ENCODE measurements at places on chromosomes 3 and 15.

GRCh38 chr3:197485143-197485542 lies 70.6 kb downstream of the BDH1 start:
- no peak for DNase-seq

- DNase-seq = no peak
Measured at GRCh38 chr3:101842935-101843330, 6.4 kb upstream of the NFKBIZ start.

DNA sequence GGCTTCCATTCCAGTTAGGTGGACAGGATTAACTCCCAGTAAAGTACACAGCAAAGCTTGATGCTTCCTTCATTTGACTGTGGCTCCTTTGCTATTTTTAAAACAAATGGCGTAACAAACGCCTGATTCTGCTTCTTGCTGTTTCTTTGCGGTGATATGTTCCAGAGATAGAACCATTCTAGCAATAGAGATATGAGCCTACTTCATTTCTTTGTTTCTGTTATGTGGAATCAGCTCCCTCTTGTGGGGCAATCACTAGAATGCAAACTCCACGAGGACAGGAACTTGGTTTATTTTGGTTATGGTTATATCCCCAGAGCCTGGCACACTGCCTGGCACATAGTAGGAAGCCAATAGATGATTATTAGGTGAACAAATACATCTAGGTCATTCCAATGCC lies 122.6 kb upstream of the SLC6A11 start:
- no peak for DNase-seq

GRCh38 chr3:60932643-60933042 lies 318.6 kb downstream of the FHIT start:
- DNase-seq = no peak

- no peak for DNase-seq
Measured at GRCh38 chr3:15606434-15606891, 4.9 kb downstream of the BTD start.

GRCh38 chr3:68424796-68425460 lies 507.4 kb downstream of the TAFA4 start:
- no peak for DNase-seq

DNA sequence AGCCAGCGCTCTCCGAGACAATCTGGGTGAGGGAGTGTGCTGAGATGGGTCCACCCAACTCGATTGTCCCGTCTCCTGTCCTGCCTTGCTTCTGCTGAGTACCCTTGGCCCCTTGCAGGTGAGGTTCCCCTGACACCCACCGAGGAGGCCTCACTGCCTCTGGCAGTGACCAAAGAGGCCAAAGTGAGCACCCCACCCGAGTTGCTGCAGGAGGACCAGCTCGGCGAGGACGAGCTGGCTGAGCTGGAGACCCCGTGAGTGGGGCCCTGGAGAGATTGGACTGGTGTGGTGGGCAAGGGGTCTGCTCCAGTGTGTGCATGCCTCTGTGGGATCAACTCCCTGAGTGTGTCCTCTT lies 23.6 kb downstream of the NBEAL2 start:
- no peak for DNase-seq

DNA sequence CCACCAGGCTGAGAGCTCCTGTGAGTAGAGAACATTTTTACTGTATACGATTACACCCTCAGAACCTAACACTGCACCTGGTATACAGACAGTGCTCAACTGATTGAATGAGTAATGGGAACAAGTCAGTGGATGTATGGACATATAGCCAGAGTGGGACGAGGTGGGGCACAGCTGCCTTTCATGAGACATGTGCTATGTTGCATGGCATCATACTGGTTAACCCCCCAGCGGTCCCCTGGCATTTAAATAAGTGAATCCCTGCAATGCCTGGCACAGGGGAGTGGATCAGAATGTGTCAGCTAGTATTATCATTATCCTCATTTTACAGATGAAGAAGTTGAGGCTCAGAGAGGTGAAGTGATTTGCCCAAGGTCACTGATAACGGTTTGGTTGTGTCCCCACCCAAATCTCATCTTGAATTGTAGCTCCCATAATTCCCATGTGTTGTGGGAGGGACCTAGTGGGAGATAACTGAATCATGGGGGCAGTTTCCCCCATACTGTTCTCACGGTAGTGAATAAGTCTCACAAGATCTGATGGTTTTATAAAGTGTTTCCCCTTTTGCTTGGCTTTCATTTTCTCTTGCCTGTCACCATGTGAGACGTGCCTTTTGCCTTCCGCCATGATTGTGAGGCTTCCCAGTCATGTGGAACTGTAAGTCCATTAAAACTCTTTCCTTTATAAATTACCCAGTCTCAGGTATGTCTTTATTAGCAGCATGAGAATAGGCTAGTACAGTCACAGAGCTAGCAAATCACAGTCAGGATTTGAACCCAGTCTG lies 56.0 kb upstream of the ATP2B2 start:
- no peak for DNase-seq

DNA sequence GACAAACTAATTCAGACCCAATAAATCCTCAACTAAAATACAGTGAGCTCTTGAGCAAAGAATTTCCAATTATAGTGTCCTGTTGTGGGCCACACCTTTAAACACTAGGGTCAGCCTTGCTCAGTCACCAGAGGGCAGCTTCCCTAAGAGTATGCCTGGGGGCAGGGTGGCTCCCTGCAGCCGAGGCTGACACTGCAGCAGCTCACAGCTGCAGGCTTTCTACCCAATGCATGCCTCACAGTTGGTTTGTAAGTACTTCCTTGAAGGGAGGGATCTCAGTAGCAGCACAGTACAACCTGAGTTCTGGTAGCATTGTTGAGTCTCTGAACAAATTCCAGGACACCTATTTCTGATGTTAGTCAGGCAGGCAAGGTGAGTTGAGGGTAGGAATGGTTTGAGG lies 335.6 kb downstream of the TUSC7 start:
- DNase-seq = no peak

DNA sequence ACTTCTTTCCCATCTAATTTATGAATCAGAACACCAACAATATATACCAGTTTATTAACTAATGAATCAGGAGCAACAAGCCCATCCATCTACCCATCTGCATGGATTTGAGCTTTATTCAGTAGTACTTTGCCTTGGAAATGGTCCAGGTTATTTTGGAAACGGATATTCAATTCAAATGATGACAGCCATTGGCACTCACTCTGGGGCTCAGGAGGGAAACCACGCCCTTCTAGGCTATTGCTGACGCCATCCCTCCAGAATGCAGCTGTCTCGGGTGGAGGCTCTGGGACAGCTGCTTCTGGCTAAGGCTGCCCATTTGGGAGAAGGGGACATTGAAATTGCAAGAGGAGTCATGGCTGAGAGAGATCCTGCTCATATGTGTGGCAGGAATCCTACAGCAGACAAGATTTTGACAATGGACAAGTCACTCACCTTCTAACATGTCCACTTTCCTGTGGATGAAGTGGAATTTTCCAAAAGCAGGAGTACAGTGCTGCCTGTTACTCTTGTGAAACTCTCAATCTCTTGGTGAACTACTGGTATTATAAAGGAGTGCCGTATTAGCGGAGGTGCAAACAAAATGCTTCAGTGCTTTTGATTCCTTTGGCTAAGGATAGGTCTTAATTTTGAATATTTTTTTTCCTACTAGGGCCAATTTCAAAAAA lies 29.3 kb upstream of the TRAK1 start:
- peak; percentile 81 for DNase-seq

DNA sequence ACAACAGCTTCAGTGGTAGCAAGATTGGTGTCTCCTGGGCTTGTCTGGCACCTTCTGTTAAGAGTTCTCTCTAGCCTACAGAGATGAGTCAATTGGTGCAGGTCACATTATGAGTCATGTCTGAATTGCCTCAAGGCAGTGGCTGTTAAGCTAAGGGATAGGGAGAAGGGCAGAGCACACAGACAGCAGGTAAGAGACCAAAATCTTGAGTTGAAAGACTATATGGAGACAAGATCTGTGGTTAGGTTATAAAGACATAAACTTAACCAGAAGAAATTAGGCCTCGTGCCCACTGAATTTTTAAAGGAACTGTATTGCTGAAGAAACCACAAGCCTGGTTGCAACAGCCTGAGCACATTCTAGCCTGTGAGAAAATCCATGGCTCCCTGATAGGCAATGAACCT lies 19.2 kb upstream of the KPNA1 start:
- DNase-seq = peak; percentile 62

DNA sequence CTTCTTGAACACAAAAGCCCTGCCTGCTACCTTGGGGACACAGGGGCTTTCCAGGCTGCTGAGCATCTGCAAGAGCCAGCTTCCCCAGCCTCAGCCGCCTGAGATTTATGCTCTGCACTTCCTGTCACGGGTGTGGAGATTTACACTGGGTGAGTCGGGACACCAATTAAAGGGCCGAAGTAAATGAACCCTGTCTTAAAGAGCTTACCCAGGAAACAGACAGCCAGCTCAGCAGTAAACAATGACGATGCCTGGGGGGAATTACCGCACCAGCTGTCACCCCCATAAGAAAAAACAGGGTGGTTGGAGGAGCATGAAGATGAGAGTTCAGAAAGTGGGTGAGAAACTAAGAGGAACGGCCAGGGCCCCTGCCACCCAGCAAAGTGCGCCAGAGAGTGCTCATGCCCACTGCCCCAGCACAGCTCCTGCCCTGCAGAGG lies 37.5 kb upstream of the IQSEC1 start:
- DNase-seq = no peak

DNA sequence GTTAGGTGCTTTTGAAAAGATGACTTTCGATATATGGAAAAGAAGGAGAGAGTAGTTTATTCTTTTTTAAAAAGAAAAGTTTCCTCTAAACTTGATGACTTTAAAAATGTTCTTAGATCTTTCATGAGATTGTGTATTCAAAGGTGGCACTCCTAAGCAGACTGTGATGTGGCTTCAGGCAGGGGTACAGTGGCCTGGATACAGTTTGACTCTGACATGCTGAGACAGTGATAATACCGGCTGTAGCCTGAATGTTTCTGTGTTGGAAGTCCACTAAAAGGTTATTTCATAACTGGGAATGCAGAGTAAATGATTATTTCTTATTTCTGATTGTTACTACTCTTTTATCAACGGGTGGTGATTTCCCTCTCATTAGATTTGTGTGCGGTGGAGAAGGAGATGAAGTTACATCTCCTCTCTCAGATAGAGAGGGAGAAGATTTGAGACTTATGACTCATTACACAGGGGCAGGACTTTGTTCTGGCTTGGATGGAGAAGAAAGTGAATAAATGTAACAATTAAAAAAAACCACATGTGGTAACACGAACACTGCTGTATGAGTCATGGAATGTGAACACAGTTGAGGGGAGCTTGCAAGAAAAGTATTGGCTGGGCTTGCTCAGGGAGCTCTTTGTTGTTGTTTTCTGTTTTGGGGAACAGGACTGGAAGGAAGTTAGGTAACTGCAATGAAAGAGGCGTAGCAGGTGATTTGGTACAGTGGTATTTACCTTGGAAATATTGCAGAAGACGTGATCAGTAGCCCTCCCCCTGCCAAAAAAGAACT lies 21.6 kb downstream of the SPTSSB start:
- DNase-seq = peak; percentile 79

DNA sequence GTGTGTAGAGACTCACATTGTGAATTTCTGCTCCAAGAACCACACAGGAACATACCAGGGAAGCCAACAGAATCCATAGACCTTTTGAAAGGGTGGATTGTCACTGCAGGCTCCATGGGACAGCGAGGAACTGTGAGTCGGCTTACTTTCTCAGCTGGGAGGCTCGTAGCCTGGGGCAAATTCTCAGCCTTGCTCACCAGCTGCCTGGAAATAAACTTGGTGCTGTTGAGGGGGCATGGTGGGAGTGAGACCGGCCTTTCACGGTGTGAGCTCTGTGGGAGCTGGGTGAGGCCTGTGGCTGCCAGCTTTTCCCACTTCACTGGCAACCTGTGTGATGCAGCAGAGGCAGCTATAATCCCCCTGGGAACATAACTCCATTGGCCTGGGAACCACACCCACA lies 146.6 kb upstream of the P2RY1 start:
- DNase-seq = no peak

GRCh38 chr3:54999159-54999558 lies 71.3 kb upstream of the LRTM1 start:
- DNase-seq = peak; percentile 40

DNA sequence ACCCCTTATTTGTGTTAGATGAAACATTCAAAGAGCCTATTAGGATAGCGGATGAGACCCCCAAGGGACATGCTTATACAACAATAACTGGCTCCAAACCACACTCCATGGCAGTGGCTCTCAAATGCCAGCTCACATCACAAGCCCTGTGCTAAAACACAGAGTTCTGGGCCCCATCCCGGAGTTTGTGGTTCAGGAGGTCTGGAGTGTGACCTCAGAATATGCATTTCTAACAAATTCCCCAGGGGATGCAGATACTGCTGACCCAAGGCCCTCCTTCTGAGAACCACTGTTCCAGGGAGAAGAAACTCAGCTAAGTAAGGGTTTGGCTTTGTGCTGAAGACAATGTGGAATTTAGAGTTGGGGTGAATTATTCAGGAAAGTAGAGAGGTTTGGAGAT lies 3.6 kb downstream of the CCRL2 start:
- no peak for DNase-seq

- no peak for DNase-seq
Measured at GRCh38 chr3:11005686-11006256, 13.2 kb downstream of the SLC6A1 start.

- no peak for DNase-seq
Measured at GRCh38 chr3:146449613-146450012, 19.7 kb downstream of the PLSCR2 start.

DNA sequence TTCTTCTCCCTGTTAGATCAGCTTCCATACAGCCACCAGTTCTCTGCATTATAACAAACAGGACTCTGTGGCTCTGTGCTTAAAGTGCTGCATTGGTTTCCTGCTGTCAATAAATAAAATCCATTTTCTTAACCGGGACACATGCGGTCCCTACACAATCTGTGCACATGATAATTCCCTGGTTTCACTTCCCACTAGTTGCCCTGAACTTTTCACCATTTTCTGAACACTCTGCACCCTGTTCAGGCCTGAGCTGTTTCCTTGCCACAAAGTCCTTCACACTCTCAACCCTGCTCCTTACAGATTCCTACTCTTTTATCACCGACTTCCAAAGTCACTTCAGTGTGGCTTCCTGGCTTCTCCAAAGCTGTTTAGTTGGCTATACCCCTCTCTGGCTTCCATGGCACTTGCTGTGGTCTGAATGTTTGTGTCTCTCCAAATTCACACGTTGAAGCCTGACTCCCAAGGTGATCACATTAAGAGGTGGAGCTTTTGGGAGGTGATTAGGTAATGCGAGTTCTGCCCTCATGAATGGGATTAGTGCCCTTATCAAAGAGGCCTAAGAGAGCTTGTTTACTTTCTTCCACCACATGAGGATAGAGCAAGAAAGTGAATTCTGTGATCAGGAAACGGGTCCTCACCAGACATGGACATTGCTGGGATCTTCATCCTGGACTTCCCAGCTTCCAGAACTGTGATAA lies 233.4 kb downstream of the CHST2 start:
- no peak for DNase-seq

- no peak for DNase-seq
Measured at GRCh38 chr3:173865900-173866498, 468.5 kb downstream of the NLGN1 start.

- DNase-seq = no peak
Measured at GRCh38 chr15:90400005-90400758, 12.1 kb downstream of the IQGAP1 start.

All from HFF-Myc (cell line).